ELF-1 (cell line): ENCODE measurements at places on chromosomes 5 and 9.

GRCh38 chr9:134033516-134034214 lies 8.4 kb downstream of the BRD3OS start:
- no peak for DNase-seq

DNA sequence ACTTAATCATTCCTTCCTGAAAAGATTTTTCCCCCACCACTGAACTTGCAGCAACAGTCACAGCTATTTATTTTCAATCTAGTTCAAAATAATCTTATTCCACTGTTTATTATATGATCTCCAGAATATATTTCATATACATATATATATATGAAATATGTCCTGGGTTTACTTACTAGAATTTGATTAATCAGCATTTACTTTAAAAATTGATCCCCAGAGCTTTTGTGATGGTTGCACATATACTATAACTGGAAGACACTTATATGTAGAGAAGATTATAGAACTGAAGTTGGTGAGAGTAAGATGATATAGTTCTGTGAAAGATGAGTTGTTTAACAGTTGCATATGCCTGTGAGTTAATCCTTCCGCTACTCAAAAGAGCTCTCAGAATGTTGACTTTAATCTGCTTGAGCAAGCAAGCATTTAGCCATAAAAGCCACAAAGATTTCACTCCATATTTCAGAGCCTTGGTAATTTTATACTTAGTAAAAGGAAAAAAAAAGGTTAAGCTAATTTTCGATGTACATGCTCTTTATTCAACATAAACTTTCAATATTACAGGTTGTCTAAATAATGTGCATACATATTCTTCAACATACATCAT lies 399.3 kb upstream of the CDH9 start:
- no peak for DNase-seq

DNA sequence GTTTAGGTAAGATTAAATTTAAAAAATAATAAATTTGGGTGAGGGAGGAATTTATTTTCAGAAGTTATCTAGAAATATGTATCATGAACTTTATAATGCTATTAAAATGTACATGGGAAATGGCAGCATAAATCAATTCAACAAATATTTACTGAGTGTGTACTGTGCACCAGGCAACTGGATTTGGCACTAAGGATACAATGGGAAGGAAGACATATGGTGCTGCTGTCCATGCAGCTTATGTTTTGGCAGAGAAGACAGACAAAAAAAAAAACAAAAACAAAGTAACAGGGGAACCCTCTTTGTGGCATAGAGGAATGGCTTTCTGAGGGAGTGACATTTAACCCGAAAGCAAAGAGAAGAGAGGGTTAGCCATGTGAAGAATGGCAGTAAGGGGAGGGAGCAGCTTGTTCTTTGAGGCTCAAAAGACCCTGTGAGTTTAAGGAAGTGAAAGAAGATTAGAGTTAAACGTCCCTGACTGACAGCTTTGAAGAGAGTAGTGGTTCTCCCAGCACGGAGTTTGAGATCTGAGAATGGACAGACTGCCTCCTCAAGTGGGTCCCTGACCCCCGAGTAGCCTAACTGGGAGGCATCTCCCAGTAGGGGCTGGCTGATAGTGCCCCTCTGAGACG lies 23.9 kb downstream of the CNTRL start:
- no peak for DNase-seq

DNA sequence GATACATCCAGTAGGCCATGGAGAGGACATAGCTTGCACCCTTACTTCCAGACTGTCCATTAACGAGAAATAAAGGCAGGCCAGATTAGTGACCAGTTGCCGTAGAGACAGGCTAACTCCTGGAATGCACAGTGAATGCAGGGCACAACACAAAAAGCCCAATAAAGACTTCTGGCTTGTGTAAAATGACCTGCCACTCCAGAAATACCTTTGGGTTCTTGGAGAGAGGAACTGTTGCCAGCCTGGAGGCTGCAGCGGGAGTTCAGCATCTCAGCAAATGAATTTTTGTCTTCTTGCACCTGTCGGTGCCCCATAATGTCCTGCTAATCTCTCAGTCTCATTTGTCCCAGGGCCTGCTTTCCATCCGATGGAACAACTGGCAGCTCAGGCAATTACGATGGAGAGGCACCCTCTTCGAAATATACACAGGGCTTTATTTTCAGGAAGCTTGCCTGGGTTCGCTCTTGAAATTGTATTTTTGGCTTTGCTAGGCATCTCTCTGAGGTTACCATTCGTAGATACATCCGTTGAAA lies 538.8 kb upstream of the ZNF462 start:
- peak; percentile 63 for DNase-seq

GRCh38 chr9:128099932-128100491 lies 27.5 kb downstream of the PTGES2 start:
- DNase-seq: no peak

DNA sequence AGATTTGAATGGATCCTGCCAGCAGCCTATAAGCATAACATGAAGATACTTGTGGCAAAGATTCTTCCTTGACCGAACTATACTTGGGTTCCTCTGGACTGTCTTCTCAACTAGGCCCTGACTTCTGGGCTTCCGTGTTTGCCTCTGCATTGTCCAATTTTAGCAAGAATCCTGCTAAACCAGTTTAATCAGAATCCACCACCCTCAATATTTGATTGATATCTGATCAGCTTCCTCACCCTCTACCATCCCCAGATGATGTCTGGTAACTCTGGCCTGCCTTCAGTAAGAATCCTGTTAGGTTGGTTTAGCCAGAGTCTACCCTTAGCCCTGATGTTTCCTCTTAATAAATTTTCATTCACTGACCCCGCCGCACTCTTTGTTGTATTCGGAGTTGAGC lies 54.4 kb upstream of the GALNT10 start:
- no peak for DNase-seq

- no peak for DNase-seq
These were observed 99.5 kb downstream of the GCNT1 start for GRCh38 chr9:76558465-76558864.

- peak; percentile 45 for DNase-seq
These were observed 237.9 kb downstream of the ISL1 start for GRCh38 chr5:51621156-51621555.

- DNase-seq: no peak
These were observed 246.4 kb downstream of the PJA2 start for GRCh38 chr5:109163336-109163735.

- DNase-seq: no peak
These were observed 247.5 kb downstream of the GABRB2 start for GRCh38 chr5:161299053-161299452.

DNA sequence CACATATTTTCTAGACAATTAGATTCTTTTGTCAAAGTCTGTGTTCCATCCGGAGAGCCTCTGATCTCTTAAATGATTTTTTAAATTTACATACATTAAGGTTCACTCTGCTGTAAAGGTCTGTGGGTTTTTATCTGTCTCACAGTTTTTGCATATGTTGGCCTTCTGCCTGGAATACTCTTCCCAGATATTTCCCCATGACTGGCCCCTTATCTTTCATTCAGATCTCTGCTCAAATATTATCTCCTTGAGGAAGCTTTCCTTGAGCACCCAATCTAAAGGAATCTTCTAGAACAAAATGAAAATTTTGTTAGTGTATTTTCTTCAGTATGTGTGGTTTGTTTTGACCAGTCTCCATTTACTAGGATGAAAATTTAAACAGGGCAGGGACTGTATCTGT lies 26.3 kb downstream of the FAF2 start:
- no peak for DNase-seq

- no peak for DNase-seq
These were observed 132.1 kb downstream of the PHF2 start for GRCh38 chr9:93708289-93708986.
